ENCODE measurements at places on chromosomes 6 and 20.

DNA sequence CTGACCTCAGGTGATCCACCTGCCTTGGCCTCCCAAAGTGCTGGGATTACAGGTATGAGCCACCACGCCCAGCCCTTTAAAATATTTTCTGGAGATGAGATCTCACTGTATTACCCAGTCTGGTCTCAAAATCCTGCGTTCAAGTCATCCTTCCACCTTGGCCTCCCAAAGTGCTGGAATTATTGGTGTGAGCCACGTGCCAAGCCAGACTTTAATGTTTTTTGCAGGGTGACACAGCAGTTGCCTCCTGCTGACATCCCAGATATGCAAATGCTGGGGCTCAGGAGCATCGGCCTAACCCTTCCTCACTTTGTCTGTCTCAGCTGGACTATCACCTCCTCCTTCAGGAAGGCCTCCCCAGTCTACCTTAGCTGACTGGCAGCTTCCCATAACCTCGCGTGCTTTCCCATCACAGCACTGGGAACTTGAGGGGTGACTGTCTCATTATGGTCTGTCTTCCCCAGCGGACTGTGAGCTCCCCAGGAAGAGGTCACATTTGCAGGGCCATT, 14.3 kb upstream of the ID1 start:
- DNase-seq, result no peak

DNA sequence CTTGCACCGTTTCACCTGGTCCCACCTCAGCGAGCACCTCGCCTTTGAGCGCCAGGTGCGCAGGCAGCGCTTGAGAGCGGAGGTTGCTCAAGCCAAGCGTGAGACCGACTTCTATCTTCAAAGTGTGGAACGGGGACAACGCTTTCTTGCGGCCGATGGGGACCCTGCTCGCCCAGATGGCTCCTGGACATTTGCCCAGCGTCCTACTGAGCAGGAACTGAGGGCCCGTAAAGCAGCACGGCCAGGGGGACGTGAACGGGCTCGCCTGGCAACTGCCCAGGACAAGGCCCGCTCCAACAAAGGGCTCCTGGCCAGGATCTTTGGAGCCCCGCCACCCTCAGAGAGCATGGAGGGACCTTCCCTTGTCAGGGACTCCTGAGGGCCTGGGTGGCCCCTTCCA, 1.5 kb downstream of the ABT1 start:
- DNase-seq, result no peak

DNA sequence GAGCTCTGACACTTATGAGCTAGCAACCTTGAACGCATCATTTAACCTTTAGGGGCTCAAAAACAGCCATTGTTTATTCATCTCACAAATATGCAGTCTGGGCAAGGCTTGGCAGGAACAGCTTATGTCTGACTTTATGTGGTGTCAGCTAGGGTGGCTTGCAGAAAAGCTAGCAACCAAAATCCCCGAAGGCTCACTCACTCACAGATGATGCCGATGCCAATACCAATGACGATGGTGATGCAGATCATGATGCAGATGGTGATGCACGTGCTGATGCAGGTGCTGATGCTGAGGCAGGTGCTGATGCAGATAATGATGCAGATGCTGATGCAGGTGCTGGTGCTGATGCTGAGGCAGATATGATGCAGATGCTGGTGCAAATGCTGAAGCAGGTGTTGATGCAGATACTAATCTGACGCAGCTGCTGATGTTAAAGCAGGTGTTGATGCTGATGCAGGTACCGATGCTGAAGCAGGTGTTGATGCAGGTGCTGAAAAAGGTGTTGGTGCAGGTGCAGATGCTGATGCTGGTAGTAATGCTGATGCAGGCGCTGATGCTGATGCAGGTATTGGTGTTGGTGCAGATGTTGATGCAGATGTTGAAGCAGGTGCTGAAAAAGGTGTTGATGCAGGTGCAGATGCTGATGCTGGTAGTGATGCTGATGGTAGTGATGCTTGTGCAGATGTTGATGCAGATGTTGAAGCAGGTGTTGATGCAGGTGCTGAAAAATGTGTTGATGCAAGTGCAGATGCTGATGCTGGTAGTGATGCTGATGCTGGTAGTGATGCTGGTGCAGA, 195.6 kb downstream of the NFATC2 start:
- DNase-seq, result no peak

GRCh38 chr20:54014293-54014926, 56.0 kb downstream of the BCAS1 start:
- no peak for DNase-seq

GRCh38 chr6:152301021-152301764, 336.0 kb downstream of the SYNE1 start:
- no peak for DNase-seq

GRCh38 chr20:62045529-62046285, 20.0 kb downstream of the TAF4 start:
- DNase-seq, result no peak
